Bone marrow (tissue), 2 donors: ENCODE measurements at places on chromosomes 12 and 14.

DNA sequence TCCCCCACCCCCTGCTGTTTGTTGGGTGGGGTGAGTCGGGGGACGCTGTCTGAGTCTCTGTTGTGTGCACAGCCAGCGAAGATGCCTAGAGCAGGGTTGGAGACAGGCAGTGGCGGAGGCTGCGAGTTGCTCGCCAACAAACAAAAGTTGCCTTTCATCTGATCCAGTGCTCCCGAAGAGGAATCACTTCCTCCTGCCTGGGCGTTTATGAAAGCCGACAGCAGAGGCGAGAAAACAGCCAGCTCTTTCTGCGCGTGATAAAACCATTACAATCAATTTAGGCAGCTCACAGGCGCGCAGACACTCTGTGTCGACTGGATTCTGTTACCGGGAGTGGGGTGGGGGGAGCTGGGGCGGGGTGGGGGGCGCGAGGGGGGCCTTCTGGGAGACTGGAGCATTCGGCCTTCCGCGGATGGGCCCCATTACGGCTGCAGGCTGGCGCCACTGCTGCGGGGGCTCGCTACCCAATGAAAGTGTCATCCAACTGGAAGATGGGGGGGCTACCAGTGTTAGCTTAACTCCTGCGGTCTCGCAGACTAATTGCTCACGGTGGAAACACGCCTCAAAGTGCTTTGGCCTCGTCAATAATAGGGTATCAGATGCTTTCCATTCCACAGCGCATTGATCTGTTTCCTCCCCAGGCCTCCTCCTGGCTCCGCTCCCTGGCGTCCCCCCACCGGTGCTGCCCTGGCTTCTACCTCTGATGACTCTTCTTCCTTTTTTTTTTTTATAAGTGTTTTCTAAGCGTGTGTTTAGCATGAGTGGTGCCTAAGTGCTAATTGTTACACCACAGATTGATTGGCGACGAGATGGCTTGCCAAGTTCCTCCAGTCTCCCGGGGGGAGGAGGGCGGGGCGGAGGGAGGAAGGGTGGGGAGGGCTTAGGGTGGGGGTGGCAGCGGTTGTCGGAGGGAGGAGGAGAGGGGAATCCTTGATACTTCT, 678.4 kb downstream of the MED13L start:
- DNase-seq, result no peak

- no peak for DNase-seq
Measured at GRCh38 chr12:116924558-116925453, 14.1 kb downstream of the FBXW8 start.

DNA sequence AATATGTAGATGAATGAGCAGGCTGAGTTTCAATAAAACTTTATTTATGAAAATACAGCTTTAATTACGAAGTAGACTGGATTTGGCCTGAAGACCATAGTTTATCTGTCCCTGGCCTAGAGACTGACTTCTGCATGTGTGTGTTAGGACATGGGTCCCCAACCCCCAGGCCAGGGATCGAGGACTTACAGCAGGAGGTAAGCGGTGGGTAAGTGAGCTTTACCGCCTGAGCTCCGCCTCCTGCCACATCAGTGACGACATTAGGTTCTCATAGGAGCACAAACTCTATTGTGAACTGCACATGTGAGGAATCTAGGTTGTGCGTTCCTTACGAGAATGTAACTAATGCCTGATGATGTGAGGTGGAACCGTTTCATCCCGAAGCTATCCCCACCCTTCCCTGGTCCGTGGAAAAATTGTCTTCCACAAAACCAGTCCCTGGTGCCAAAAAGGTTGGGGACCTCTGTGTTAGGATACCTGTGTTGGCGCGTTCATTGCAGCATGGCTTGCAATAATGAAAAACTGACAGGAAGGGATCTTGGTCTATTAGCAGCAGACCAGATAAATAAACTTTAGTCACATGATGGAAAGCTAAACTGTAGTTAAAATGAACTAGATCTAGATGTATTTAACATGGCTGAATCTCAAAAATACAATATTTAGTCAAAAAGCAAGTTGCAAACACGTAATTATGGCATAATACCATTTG, 4.1 kb downstream of the GLRX5 start:
- DNase-seq, result no peak

DNA sequence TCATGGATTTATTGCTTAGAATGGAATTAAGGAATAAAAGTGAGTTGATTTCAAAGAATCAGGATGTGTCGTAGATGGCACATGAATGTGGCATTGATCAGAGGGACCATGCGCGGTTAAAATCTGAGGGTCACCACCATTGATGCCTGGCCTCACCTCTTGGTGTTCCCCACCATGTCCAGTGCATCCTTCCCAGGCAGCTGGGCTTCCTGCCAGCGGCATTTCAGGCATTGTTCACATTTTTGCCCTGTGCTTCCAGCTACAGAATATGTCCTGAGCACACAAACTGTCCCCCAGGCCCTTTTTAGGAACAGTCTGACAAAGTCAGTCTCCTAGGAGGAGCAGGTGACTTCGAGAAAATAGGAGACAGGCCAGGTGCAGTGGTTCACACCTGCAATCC, 42.0 kb upstream of the TSPAN9 start:
- DNase-seq, result no peak

DNA sequence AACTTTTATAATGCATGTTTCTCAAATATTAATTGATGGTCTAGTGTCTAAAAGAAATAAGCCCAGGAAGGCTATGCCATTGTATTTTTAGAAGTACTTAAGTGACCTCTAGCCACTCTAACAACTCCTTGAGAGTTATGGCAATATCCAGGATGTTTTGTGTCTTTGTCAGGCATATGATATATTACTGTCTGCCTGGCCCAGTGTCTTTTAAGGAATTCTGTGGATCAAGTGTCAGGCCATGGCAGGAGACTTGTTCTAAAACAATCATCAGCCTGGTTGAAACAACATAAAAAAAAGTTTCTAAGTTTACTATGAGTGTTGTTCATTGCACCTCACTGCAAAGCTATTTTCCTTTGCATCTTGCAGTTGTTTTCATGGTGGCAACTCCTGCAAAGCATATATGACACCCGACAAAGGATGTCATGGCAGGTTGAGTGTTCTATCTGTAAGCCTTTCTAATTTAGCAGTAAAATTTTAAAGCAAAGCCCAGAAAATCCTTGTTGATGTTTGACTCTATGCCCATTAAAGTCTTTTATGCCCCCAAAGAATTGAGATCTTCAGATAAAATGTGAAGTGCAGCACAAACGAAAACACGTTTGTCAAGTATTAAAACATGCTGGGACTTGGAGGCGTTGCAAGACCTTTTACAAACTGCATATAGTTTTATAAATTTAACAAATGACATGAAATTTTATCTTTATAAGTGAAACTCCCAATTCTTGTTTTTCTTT, 89.5 kb upstream of the SLC38A2 start:
- DNase-seq, result no peak

DNA sequence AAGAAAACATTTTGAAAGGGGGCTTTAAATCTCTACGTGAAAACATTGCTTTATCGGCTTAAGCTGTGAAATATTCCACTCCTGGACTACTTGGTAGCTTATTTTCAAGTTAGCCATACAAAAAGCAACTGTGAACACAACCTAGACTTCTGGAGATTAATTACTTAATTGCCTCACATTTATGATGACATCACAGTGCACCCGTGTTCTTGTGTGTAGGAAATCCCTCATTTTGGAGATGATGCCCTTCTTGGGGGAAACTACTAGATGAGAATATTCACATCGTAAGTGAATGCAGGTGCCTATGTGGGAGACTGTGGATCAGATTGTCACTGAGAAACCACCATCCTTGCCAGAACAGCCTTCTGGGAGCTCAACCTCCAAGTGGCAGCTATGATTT, 10.5 kb upstream of the B4GALNT3 start:
- no peak for DNase-seq

DNA sequence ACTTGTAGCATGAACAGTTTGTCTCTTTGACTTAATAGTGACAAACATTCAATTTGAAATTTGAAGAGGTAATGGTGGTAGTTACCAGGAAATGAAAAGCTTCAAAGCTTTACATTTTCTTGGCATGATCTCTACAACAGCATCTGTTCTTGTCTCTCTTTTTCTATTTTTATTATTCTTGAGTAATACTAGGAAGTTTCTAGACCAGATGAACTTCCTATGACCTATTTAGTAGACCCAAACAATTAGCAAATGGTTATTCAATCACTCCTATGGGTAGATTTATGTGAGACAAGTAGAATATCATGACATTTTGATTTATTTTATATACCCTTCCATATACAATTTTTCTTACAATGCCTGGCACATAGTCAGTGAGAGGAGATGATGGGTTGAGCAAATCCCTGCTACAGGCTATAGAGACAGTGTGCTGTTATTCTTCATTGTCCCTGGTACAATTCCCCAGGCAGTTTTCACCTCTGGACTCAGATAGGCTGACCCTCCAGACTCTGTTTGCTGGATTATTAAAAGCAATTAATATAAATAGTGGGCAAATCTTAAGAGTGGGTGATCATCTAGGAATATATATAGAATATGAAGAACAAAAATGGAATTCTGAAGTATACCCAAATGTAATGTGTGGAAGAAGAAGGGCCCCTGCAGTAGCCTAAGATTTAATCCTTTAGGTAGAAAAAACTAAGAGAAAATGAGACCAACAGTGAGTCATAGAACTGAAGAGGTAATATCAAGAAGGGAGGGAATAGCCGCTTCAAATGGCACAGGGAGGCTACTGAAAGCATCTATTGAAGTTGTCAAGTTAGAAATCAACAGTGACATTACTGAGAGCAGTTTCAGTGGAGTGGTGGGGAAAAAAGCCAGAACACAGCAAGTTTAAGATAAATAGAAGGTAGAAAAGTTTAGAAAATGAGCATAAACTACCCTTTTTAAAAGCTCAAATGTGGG, 512.0 kb downstream of the FOXG1 start:
- no peak for DNase-seq

- DNase-seq, result no peak
Measured at GRCh38 chr14:78790271-78790670, 620.1 kb downstream of the NRXN3 start.

DNA sequence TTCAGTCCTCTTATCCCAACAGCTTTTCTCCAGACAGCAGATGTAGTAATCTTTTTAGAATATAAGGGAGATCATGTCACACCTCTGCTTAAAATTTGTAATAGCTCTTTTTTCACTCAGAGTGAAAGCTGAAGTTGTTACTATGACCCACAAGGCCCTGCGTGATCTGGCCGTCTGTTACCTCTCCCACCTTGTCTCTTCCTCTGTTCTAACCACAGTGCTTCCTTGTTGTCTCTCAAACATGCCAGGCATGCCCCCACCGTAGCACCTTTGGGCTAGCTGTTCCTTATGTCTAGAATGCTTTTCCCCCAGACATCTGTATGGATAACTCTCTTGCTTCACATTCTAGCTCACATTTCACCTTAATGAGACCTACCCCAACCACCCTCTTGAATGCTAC, 6.5 kb downstream of the NECAP1 start:
- no peak for DNase-seq

DNA sequence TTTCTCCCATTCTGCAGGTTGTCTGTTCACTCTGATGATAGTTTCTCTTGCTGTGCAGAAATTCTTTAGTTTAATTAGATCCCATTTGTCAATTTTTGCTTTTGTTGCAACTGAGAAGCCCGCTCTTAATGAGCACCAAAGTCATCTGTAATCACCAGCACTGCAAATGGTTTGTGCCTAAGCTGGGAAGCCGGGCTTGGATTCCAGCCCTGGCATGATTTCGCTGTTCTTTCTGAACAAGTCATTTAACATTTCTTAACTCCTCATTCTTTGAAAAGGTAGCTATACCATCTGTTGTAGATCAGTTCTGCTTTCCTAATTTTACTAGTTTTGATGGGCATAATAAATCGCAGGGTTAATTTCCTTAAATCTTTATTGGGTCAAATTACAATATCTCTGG, 32.1 kb downstream of the PIWIL1 start:
- no peak for DNase-seq

DNA sequence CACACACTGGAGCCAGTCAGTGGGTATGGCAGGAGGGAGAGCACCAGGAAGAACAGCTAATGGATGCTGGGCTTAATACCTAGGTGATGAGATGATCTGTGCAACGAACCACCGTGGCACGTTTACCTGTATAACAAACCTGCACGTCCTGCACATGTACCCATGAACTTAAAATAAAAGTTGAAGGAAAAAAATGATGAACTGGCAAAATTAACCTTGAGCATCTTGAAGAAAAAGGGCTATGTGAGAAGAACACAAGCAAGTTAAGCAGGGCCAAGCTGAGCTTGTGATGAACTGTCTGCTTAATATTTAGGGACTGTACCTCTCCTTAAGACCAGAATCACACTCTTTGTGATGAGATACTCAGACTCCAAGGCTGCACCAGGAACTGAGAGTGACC, 70.0 kb downstream of the TTC6 start:
- no peak for DNase-seq

DNA sequence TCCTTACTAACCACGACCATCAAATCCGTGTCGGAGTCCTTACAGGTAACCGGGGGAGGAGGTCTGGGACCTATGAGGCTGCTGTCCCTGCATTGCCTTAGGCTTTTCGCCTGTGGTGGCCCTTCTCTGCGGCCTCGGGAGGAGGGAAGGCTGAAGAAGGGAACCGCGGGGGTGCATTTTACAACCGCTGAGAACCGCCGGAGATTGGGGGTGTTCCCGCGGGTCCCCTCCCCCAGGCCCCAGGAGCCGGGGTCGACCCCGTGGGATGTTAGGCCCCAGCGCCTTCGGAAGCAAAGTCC, 549 bp downstream of the GPHN start:
- DNase-seq, result no peak

DNA sequence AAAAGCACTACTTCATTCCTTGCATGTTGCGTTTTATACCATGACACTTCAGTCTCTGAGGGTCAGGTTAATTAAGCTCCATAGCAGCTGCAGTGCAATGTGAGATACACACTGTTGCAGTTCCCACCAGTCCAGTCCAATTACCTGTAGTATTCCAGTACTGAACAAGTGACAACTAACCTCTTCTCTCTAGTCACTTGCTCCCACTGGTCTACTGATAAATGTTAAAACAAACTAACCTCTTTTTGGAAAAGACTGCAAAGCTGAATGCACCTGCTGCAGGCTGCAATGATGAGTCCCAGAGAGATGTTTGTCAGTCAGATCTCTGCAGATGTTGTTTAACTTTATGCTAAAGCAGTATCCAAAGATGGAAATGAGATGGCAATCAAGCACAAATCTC, 7.9 kb downstream of the NOVA1 start:
- DNase-seq, result no peak

GRCh38 chr14:74326369-74327152, 21.7 kb upstream of the VRTN start:
- no peak for DNase-seq

DNA sequence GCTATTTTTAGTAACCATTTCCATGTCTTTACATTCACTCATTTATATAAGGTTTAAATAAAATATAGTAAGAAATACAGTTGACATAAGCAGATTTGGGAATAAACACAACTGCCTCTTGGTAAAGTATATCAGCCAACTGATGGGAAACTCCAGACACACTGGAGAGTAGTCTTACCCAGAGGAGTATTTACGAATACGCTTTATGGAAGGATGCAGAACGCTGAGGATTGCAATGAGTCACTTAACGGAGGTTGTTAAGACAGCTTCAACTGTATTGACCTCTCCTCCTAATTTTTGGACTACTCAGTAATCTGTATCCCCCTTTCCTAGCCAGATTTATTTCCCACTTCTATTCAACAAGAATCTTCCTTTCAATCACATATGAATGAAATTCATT, 6.0 kb downstream of the C2CD5 start:
- no peak for DNase-seq
